ENCODE measurements at places on chromosomes 11 and 22.

- peaks cover 14% of the 10 kb centered on the region for H3K4me1 ChIP-seq
- H3K4me3 ChIP-seq, result no peak overlapping the region
- peak; percentile 87 for DNase-seq
- no peaks in the 10 kb centered on the region for H3K36me3 ChIP-seq
- no peaks in the 10 kb centered on the region for H3K27me3 ChIP-seq
Measured at GRCh38 chr22:19705181-19705934, 8.9 kb upstream of the SEPTIN5 start.

- H3K36me3 ChIP-seq, result no peaks in the 10 kb centered on the region
- no peaks in the 10 kb centered on the region for H3K27me3 ChIP-seq
- DNase-seq, result no peak
- no peaks in the 10 kb centered on the region for H3K4me1 ChIP-seq
- no peak overlapping the region for H3K4me3 ChIP-seq
Measured at GRCh38 chr22:44711690-44712555, 9.9 kb downstream of the PRR5 start.

DNA sequence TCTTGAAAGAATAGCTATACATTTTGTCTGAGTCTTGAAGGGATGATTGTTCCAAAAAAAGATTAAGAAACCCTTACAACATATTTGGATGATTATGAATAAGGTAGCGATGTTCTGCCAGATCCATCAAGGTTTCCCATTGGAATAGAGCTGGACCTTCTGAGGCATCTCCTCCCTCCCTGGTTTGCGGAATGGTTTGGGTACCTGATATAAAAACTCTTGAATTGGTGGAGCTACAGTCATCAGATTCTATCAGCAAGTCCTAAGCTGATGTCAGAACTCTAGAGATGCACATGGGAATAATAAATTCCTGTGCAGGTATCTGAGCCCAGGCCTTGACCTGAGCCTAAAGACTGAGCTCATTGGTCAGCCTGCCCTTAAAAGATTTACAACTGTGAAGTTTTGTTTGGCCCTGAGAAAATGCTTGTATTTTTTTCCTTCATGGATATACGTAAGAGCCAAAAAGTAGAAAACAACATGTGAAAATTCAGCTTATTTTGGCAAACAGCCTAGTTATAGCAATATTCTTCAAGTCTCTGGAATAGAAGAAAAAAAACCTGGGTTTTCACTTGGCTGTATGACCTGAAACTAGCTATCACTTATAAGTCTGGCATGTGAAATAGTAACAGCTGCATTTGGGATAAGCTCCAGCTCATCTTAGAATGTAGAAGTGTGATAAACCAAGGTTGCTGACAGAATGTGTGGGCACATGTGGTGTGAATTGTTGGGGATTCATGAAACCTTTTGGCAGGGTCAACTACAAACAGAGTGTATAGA, 265.7 kb upstream of the CTSC start:
- H3K27ac ChIP-seq, result no peak overlapping the region
- H3K4me1 ChIP-seq, result no peaks in the 10 kb centered on the region
- no peak overlapping the region for H3K4me3 ChIP-seq
- H3K27me3 ChIP-seq, result no peaks in the 10 kb centered on the region
- no peaks in the 10 kb centered on the region for H3K36me3 ChIP-seq
- no peak for DNase-seq

- no peaks in the 10 kb centered on the region for H3K27me3 ChIP-seq
- DNase-seq, result no peak
- peak overlapping the region; percentile 87 for H3K4me3 ChIP-seq
- no peak overlapping the region for H3K27ac ChIP-seq
Measured at GRCh38 chr11:46846510-46846830, 390 bp upstream of the CKAP5 start.

GRCh38 chr22:40285513-40285912, 60.8 kb upstream of the ADSL start:
- H3K4me1 ChIP-seq, result no peaks in the 10 kb centered on the region
- peaks cover 7% of the 10 kb centered on the region for H3K36me3 ChIP-seq
- no peak overlapping the region for H3K4me3 ChIP-seq
- no peaks in the 10 kb centered on the region for H3K27me3 ChIP-seq
- no peak overlapping the region for H3K27ac ChIP-seq

DNA sequence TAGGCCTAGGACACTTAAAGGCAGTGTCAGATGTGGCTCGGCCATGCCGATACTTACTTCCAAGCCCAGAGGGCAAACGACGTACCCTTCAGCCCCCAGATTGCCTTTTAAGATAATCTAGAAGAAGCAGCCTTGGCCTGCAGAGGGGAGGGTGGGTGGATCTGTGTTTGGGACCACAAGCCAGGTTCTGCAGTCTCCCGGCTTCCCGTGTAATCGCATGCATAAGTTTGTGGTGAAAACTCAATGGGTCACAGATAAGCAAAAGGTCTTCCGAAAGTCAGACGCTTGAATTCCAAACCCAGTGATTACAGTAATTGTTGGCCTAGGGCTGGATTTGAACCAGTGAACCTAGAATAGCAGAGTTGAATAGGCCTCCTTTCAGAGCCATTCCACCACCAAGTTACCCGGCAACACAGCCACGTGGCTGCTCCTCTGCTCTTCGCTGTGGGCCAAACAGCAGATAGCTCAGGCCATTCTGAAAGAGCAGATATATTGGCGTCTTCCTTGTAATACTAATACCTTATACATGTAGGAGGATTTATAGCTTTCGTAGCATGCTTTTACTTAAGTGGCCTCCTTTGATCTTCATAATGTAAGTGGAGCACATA, 170.8 kb upstream of the CADM1 start:
- DNase-seq, result no peak
- 0 out of 2 replicates have a peak, but pooled peaks cover 2% of the 10 kb centered on the region for H3K4me1 ChIP-seq
- H3K27me3 ChIP-seq, result no peaks in the 10 kb centered on the region
- no peak overlapping the region for H3K4me3 ChIP-seq
- no peaks in the 10 kb centered on the region for H3K36me3 ChIP-seq
